ENCODE measurements at places on chromosomes 13 and 19. TPM values are rescaled to one million over a fixed set of nuclear protein-coding genes. Genes with fewer than 3 reads are reported as not detected.

Gene CRB3
- total RNA-seq: 1.5 TPM

Gene REEP6
- 1.8 TPM for total RNA-seq

Gene CHERP
- total RNA-seq: 50.1 TPM

Gene CNFN
- not detected for total RNA-seq

Gene PROSER3
- total RNA-seq: 36.2 TPM

Gene ERVK3-1
- 110 TPM for total RNA-seq

Gene ZNF681
- total RNA-seq: 1.5 TPM

Gene NUP62
- total RNA-seq: 62.4 TPM

Gene ZSCAN5B
- not detected for total RNA-seq

Gene SPACA6
- total RNA-seq: 4.3 TPM

Gene PCDH20
- not detected for total RNA-seq

Gene ELF1
- 232 TPM for total RNA-seq

Gene ZNF536
- total RNA-seq: not detected

Gene RASGRP4
- total RNA-seq: 1.6 TPM

Gene SLC10A2
- not detected for total RNA-seq

Gene CBARP
- not detected for total RNA-seq

Gene ADAMTSL5
- 2.9 TPM for total RNA-seq

Gene C19orf18
- total RNA-seq: 0.65 TPM

Gene IGFL3
- not detected for total RNA-seq

Gene IL12RB1
- total RNA-seq: 71.1 TPM

Gene DNAJC15
- 8.1 TPM for total RNA-seq

Gene PSG6
- not detected for total RNA-seq

Gene GAS6
- total RNA-seq: 2.2 TPM

Gene LRG1
- 0.31 TPM for total RNA-seq

Gene HNRNPUL1
- total RNA-seq: 329 TPM

Gene ZNF763
- total RNA-seq: 1.5 TPM

Gene INSL3
- total RNA-seq: 5.0 TPM

All from T-helper 17 cell (primary cell).